BJ (cell line): ENCODE measurements at places on chromosomes 1 and 21.
A peak's percentile ranks its signal among the peaks of the same experiment; 100 is the strongest.

DNA sequence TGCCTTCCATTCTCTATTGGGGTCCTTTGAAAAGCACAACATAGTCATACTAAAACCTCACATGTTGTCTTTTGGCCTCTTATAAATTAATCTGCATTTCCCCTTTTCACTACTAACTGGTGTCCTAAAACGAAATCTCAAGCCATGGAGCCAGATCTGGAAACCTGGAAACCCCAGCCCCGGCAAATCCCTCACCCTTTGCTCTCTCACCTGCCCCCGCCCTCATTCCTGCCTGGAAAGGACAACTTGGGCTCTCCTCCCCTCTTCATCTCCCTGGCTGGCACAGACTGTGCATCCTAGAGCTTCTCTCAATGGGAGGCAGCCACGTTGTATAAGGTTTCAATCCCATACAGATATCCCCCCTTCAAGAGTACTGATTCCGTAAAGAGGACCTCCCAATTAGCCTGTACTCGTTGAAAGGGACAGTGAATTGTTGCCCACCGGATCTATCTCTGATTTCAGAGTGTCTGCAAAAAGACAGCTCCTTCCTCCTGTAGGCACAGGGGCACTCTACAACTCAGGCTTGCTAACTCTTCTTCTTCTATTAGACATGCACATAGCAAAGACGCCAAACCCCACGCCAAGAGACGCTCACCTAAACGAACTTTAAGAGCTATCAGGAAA is 1.4 kb downstream of the DUSP10 start:
- no peak for DNase-seq

- DNase-seq: peak; percentile 91
Measured at GRCh38 chr21:39014747-39015146, 168.5 kb downstream of the PSMG1 start.

DNA sequence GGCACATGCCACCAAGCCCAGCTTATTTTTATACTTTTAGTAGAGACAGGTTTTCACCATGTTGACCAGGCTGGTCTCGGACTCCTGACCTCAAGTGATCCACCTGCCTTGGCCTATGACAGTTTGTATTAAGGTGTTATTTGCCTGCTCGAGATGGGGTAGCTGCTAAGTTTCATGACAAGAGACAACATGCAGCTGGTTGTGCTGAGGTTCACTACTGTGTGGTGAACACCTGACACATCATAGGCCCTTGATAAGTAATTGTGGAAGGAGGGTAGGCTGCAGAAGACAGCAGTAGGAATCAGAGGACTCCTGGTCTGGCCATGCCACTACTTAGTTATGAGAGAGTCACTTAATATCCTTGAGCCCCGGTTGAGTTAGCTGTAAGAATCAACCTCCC is 46.2 kb downstream of the PLPP3 start:
- no peak for DNase-seq

DNA sequence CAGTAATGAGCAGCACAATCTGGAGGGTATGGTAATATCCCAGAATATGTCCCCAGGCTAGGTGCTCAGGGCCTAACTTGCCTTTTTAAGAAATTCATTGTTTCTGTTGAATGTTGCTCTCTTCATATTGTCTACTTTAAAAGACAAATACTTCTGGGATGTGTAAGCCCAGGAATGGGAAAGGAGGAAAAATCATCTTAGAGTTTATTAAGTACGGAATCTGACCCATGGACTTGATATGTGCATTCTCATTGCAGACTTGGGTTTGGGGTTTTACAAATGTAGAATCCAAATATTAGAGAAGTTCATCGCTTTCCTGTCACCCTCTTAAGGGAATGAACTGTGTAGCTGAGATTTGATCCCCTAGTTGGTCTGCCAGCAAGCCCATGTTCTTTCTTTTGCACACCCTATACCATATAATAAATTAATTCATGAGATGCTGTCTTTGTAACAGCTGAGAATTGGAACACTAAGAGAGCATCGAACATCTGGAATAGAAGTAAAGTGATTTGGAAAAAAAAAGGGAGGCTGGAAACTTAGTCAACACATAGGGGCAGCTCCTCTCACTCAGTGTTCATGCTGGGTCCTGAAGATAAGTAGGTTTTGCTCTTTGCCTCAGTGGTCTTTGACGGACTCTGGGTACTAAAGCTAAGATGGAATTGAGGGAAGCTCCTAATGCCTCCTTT is 235.8 kb upstream of the C1orf105 start:
- no peak for DNase-seq

DNA sequence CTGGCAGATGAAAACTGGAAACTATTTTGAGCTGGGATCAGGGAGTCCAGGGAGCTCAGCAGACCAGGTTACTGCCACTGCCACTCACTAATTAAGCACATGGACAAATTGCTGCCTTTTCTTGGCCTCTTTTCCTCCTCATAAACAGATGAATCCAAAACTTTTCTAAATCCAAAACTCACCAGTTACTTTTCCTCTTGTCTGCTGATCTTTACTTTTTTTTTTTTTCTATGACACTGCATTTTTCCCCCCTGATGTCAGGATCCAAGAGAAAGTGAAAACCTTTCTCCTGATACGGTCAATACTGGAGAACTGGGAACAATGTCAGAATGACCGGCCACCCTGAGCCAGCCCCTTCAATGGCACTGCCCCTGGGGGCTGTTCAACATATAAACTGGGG is 405.8 kb downstream of the DUSP10 start:
- DNase-seq: no peak

DNA sequence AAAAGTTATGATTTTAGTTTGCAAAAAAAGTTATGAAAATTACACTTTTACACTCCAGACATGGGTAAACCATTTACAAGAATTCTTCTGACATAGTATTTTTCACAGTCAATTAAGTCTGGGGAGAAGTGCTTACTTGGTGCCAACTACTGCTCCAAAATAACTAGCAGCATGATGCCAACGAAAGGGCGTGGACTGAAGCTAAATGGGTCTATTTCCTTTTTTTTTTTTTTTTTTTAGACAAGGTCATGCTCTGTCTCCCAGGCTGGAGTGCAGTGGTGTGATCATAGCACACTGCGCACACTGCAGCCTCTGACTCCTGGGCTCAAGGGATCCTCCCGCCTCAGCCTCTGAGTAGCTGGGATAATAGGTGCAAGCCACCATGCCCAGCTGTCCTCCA is 43.2 kb downstream of the FMO4 start:
- no peak for DNase-seq
